ENCODE measurements at places on chromosomes 5 and 9.

GRCh38 chr9:98215821-98216220 is 23.4 kb upstream of the CORO2A start:
- DNase-seq: no peak

GRCh38 chr5:127571314-127572131 is 54.1 kb downstream of the PRRC1 start:
- no peak for DNase-seq

- no peak for DNase-seq
These were observed 21.3 kb downstream of the NTNG2 start for GRCh38 chr9:132183134-132183533.

DNA sequence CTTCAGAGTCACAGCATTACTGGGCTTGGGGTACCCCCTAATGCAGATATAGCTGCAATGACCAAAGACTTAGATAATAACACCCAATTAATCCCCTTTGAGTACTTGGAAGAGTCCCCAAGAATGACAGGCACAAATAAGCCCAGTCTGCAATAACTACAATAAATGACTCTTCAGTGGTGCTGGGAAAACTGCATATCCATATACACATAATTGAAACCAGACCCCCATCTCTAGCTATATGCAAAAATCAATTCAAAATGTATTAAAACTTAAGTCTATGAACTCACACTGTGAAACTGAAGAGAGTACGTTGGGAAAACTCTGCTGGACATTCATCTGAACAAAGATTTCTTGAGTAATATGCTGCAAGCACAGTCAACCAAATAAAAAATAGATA is 422.5 kb downstream of the CDH18 start:
- no peak for DNase-seq

DNA sequence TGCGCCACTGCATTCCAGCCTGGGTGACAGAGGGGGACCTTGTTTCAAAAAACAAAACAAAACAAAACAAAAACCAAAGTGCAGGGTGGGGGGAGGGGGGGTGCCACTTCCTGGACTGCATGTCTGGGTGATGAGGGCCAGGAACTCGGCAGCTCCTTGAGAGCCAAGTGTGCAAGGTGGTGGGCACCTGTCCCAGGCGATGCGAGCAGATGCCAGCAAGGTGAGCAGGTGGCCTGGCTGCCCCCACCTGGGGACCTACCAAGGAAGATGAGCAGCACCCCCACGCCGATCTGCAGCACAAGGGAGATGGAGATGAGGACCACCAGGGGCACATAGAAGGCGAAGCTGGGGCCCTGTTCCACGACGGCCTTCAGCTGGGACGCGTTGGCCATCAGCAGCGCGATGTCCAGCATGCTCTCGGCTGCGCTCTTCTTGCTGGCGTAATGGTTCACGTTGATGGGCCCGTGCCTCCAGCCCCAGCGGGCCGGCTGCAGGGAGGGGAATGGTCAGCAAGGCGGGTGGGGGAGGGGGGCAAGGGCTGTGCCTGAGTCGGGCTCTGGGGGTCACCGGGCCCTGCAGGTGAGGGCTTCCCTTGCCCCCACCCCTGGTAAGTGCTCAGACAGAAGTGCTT is 7.8 kb downstream of the NINJ1 start:
- peak; percentile 16 for DNase-seq

GRCh38 chr9:77766587-77766986 is 118.5 kb upstream of the GNA14 start:
- no peak for DNase-seq

- peak; percentile 64 for DNase-seq
These were observed 1.7 kb downstream of the ENDOG start for GRCh38 chr9:128819716-128820664.

DNA sequence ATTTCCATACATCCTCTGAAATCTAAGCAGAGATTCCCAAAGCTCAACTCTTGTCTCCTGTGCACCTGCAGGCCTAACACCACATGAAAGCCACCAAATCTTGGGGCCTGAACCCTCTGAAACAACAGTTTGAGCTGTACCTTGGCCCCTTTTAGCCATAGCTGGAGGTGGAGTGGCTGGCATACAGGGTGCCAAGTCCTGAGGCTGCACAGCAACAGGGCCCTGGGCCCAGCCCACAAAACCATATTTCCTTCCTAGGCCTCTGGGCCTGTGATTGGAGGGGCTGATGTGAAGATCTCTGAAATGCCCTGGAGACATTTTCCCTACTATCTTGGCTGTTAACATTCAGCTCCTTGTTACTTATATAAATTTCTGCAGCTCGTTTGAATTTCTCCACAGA is 26.5 kb downstream of the DOCK2 start:
- DNase-seq: no peak

DNA sequence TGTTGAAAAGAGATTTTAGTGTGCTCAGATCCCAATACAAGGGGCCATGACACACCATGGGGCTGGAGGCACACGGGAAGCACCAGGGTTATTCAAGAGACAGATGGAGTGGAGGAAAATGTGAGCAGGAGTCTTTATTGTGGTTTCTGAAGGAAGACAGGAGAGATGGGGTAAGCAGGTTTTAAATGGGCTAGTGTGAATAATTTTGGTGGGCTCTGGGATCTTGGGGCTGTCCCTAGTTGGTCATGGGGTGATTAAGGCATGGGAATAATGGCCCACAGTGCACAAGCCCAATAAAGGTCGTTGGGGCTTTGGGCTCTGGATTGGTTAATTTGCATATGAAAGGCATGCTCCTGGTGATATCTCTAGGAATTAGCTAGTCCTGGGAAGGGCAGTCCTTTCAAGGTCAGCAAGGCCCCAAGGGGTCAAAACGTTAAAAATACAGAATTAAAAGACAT is 3.6 kb upstream of the SCGB3A2 start:
- no peak for DNase-seq

- no peak for DNase-seq
These were observed 14.7 kb downstream of the PTGER4 start for GRCh38 chr5:40694433-40694832.

DNA sequence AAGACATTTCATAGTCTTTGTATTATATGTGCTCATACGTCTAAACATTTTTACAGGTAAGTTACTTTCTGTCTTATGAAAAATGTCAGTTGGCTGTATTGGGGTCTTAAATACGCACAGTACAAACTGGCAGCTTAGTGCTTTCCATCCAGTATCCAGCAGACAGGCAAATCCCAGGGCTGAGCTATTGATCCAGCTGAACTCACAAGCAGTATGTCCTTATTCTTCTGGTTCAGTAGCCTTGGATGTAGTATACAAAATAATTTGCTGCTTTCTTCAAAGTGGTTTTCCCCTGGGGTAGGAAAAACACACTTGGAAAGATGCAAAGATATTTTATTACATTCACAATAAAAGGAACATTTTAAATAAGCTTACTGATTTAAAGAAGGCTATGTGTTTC is 617.2 kb downstream of the NR2F1-AS1 start:
- DNase-seq: no peak

DNA sequence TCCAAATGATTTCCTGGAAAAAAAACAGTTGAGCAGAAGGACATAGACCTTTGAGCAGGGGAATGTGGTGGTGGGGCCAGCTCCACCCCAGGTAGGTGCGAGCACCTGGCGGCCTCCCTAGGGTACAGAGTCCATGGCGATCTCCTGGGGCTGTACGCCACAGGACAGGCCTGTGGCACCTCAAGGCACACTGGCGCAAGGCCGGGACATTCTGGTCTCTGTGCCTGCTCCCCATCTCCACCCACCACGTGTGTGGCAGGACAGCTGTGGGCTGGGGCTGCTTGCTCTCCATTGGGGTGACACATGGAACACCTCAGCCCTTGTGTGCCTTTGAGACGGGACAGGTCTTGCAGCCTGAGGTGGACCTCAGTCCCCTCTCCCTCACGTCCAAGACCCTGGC is 25.2 kb downstream of the WNK2 start:
- DNase-seq: no peak

- DNase-seq: no peak
These were observed 42.5 kb upstream of the GADD45G start for GRCh38 chr9:89562186-89562814.

GRCh38 chr9:129673602-129674001 is 8.2 kb downstream of the PRRX2 start:
- no peak for DNase-seq

DNA sequence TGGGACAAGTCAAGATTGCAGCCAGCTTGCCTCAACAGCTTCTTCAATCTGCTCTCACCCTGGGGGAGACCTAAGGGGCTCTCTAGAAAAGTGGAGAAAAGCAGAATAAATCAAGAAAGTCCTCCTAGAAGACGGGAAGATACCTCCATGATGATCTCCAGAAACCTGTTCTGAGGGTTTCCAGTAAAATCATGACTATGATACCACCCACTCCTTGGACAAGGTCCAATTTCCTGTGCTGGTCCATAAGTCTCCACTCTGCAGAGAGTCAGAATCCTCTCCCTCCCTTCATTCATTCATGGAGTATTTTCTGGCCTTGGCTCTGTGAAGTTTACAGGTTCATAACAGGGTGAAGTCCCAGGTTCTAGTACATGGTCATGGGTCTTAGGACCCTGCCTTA is 168.6 kb downstream of the SLC12A2 start:
- no peak for DNase-seq

DNA sequence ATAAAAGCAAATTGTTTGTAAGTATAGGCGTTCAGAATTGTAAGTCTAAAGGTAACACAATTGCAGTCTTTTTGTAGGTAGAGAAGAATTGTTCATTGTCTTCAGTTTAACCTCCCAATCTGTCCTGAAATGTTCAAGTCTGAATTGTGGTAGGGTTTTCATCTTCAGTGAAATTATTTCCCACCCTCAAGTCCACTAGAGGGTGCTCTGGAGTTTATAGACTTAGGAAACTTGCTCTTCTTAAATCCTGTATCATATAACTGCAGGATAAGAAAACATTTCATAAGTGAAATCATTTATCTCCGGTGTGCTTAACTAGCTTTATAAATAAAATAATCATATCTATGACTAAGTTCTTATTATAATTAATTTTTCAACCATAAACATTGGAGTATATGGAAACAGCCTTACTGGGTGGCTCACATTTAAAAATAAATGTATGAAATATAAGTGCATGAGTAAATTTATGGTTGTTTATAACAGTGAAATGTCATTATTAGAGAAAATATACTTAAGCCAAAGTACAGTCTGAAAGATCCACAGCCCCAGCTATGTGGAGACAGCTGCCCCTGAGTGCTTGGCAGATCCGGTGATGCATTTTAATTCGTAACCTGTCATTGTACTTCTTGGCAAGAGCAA is 182.4 kb upstream of the OTULINL start:
- DNase-seq: no peak

DNA sequence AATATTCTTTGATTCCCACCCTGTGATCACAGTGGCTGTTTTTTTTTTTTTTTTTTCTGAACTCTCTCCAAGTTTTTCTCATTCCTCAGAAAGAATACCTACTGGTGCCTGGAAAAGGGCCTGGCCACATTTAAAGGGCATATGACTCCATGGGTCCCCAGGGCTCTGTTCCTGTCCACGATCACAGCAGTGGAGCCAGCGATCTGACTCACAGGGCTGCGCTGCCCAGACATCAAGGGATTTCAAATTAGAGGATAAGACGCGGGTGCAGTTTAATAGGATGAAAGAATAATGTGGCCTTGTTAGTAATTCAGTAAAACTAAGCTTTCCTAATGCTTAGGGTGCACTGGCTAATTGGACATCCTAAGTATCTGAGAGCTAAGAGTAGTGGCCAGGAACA is 175.1 kb upstream of the MSX2 start:
- no peak for DNase-seq

- no peak for DNase-seq
These were observed 303.0 kb upstream of the PDE4D start for GRCh38 chr5:60196385-60197113.

DNA sequence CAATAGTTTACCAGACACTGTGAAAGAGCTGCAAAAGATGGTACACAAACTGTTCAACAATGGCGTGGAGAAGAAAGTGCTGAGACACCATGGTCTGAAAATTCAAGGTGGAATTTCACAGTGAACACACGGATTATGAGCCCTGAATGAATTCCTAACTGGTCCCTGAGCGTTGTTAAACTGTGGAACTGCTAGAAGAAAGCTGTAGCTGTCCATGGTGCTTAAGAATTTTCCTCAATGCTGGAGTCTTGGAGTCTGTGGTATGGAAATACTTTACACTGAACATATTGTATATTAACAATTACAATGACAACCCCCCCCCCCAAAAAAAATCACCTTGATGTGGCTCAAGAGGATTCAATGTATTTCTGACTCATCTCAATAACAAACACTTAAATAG is 68.5 kb downstream of the SLC24A2 start:
- no peak for DNase-seq

DNA sequence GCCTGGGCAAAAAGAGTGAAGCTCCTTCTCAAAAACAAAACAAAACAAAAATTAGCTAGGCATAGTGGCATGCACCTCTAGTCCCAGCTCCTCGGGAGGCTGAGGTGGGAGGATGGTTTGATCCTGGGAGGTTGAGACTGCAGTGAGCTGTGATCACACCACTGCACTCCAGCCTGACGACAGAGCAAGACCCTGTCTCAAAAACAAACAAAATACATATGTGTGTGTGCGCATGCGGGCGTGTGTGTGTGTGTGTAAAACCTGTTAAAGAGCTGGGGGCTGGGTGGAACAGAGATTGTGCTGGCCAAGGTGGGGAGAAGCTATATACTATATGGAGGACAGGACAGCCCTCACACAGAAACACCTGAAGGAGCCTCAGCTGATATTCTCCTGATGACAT is 27.4 kb upstream of the DENND4C start:
- no peak for DNase-seq

- no peak for DNase-seq
These were observed 201.9 kb downstream of the HSPA4 start for GRCh38 chr5:133253671-133254070.

DNA sequence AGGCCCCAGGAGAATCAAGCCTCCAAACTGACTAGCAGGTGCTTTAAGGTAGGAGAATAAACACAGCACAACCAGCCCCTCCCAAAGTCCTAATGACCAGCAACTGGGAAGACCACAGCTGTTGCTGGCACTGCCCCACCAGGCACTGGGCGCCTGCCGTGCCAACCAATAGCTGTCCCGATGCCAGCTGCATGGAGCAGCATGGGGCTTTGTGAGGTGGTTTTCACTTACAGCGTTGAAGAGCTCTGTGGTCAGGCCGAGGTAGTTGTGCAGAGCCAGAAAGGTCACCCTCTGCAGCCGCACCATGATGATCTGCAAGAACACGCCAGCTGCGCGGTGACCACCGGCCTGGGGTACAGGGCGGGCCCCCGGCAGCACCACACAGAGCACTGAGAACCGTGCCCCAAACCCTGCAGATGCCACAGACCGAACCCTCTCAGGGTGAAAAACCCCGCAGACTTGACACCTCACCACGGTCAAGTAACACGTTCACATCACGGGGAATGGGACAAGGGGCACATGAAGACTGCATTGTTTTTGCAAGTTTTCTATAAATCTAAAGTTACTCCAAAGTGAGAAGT is 28.7 kb downstream of the PNPLA7 start:
- DNase-seq: no peak
